Neural crest cell (in vitro differentiated cells): ENCODE measurements at places on chromosomes 7 and 10.

GRCh38 chr7:50865450-50865849 lies 82.8 kb upstream of the GRB10 start:
- DNase-seq = no peak

DNA sequence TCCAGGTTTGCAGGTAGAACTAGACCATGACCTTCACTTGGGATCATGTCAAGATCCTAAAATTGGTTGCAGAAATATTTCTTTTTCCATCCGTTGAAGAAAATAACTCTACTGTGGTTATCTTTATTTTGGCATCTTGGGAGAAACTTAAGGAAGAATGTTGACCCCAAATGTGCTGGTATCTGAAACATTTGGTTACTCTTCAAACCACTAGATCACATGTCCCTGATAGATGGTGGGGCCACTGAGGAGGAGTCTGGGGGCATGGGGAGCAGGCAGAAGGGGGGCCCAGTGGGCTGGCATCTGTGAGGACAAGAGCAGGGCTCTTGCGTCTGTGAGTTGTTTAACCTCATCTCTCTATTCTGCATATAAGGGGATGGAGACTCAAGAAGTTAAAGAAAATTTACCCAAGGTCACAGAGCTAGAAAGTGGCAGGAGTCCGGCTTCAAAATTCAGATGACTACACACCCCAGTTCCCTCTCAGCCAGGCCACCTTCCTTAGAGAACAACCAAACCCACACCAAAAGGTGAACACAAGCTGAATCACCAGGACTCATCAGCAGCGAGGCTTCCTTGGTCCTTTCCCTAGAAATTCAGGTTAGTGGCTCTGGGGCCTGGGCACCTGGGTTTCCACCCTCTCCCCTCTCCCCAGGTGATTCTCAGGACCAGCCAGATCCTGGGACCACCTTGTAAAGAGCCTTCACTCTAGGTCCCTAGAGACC lies 40.6 kb upstream of the SRGN start:
- DNase-seq = no peak

GRCh38 chr7:67478066-67478465 lies 481.4 kb downstream of the TYW1 start:
- DNase-seq = no peak

- peak; percentile 73 for DNase-seq
Observed at GRCh38 chr10:101214446-101215396, 14.5 kb downstream of the LBX1 start.

- DNase-seq = no peak
Observed at GRCh38 chr7:111633878-111634277, 71.6 kb upstream of the IMMP2L start.
